ENCODE measurements at places on chromosomes 3 and 15. TPM values are rescaled to one million over a fixed set of nuclear protein-coding genes. Genes with fewer than 3 reads are reported as not detected.

The SLC9C1 gene
- 0.64 TPM for total RNA-seq

The CNTN6 gene
- 0.40 TPM for total RNA-seq

The TIMP4 gene
- total RNA-seq: not detected

The GUCA1C gene
- total RNA-seq: not detected

The SENP8 gene
- total RNA-seq: 2.1 TPM

The PLSCR4 gene
- 3.2 TPM for total RNA-seq

The HIGD2B gene
- 0.11 TPM for total RNA-seq

The C3orf70 gene
- 8.7 TPM for total RNA-seq

The STAC gene
- total RNA-seq: 2.2 TPM

Measured in SK-MEL-5 (cell line).